ENCODE measurements at places on chromosomes 3 and 15. TPM values are rescaled to one million over a fixed set of nuclear protein-coding genes. Genes with fewer than 3 reads are reported as not detected.

The POU1F1 gene
- not detected for total RNA-seq

The SLC12A1 gene
- total RNA-seq, result not detected

DNA sequence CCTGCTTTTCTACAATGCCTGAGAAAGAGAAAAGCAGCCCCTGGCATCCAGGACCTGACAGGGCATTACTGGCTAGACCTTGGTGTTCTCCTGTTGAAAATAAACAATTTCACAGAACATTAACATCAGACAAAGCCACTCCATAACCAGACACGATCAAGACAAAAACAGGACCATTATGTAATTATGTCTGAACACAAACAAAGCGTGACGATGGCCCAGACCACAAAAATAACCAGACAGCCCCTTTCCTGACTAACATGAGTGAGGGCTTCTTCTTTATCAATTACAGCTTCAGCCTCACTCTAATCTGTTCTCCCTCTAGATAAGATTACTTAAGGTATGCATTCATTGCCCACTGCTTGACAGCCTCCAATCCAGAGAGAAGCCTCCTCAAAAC, 172.7 kb upstream of the LMCD1 start:
- H3K27me3 ChIP-seq, result peaks cover 8% of the 10 kb centered on the region
- DNase-seq, result no peak
- no peaks in the 10 kb centered on the region for H3K36me3 ChIP-seq
- H3K4me1 ChIP-seq, result no peaks in the 10 kb centered on the region

DNA sequence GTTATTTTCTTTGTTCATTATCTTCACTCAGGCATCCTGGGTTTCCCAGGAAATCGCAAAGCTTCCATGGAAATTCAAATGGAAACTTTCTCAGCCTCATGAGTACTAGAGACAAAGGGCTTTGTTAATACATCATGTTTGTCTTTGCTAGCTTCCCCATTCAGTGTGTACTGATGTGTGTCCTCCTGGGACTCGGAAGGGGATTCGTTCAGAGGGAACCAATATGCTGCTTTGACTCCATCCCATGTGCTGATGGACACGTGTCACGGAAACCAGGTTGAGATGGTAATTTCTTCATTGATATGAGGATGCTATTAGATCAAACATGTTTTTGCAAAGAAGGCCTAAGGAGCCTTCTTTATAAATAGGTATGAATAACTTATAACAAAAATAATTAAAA, 87.0 kb upstream of the KCNAB1 start:
- H3K27ac ChIP-seq, result no peak overlapping the region
- H3K27me3 ChIP-seq, result no peaks in the 10 kb centered on the region
- H3K36me3 ChIP-seq, result no peaks in the 10 kb centered on the region
- H3K4me1 ChIP-seq, result no peaks in the 10 kb centered on the region
- no peak for DNase-seq

GRCh38 chr3:37668818-37669610, 192.7 kb upstream of the CTDSPL start:
- peaks cover 29% of the 10 kb centered on the region for H3K27me3 ChIP-seq
- no peak for DNase-seq
- H3K36me3 ChIP-seq, result no peaks in the 10 kb centered on the region
- no peak overlapping the region for H3K27ac ChIP-seq

DNA sequence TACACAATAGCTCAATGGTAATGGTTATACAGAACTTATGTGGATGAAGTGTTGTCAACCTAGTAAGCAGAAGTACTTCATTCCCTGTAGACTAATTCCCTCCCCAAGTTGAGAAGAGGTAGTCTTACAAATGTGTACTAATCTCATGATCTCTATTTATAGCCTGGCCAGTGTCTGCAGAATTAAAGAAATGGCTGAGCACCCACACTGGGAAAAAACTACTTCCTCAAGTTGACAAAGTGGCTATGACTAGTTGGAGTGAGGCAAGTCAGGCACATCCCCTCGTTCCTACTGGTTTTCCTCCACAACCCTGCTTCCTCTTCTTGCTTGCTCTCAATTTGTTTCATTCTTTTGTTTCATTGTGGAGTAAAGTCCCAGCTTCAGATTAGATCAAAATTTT, 566.7 kb upstream of the ZNF717 start:
- H3K36me3 ChIP-seq, result no peaks in the 10 kb centered on the region
- H3K27me3 ChIP-seq, result no peaks in the 10 kb centered on the region
- H3K4me3 ChIP-seq, result no peak overlapping the region
- no peak overlapping the region for H3K27ac ChIP-seq
- DNase-seq, result no peak

GRCh38 chr3:107767897-107768605, 245.3 kb downstream of the BBX start:
- H3K4me1 ChIP-seq, result no peaks in the 10 kb centered on the region
- H3K27ac ChIP-seq, result no peak overlapping the region
- H3K27me3 ChIP-seq, result no peaks in the 10 kb centered on the region

DNA sequence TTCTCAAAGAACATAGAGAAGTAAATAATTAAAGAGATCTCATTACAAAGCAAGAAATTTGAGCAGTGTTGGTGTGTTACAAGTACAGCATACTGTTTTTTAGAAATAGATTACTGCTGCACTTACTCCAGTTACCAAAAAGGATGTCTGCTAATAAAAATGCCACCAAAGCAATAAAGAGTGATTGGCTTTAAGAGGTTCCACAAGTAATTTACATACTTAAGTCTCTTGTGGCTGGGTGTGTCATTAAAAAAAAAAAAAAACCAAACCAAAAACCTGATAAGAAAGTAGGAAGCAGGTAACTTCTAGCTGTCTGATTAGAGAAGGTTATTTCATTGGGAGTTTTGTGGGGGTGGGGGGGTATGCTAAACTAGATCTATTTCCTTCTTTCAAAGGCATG, 15.2 kb downstream of the RAB11A start:
- no peaks in the 10 kb centered on the region for H3K4me1 ChIP-seq
- no peak overlapping the region for H3K4me3 ChIP-seq
- no peak overlapping the region for H3K27ac ChIP-seq
- peaks cover 67% of the 10 kb centered on the region for H3K36me3 ChIP-seq
- DNase-seq, result no peak

The PRTG gene
- 4.7 TPM for total RNA-seq

The DZIP1L gene
- 42.3 TPM for total RNA-seq

DNA sequence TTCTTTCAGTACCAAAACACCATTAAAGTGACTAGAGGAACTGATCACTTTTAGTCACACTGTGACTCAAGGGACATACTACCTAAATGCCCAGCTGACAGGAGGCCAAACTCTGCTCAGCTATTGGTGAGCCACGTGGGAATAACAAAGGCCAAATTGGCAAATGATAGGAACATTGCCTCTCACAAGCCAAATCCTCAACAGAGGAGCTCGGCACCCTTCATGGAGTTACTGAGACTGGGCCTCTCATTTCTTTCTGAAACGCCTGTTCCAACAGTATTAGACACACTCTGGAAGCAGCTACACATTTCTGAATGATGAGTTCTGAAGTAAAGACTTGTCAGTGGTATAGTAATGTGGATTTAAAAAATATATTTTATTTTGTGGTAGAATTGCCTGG, 166.0 kb upstream of the COL8A1 start:
- H3K27ac ChIP-seq, result peak overlapping the region; percentile 67
- no peaks in the 10 kb centered on the region for H3K36me3 ChIP-seq
- peaks cover 29% of the 10 kb centered on the region for H3K4me1 ChIP-seq
- no peak overlapping the region for H3K4me3 ChIP-seq
- DNase-seq, result no peak

GRCh38 chr15:85810075-85810474, 15.3 kb upstream of the KLHL25 start:
- no peaks in the 10 kb centered on the region for H3K36me3 ChIP-seq
- H3K27me3 ChIP-seq, result no peaks in the 10 kb centered on the region
- H3K4me1 ChIP-seq, result no peaks in the 10 kb centered on the region
- H3K27ac ChIP-seq, result no peak overlapping the region
- DNase-seq, result peak; percentile 32

- peaks cover 48% of the 10 kb centered on the region for H3K36me3 ChIP-seq
- no peak overlapping the region for H3K27ac ChIP-seq
- DNase-seq, result no peak
- H3K27me3 ChIP-seq, result no peaks in the 10 kb centered on the region
- no peaks in the 10 kb centered on the region for H3K4me1 ChIP-seq
Observed at GRCh38 chr15:101013201-101013550, 94.0 kb downstream of the LRRK1 start.

DNA sequence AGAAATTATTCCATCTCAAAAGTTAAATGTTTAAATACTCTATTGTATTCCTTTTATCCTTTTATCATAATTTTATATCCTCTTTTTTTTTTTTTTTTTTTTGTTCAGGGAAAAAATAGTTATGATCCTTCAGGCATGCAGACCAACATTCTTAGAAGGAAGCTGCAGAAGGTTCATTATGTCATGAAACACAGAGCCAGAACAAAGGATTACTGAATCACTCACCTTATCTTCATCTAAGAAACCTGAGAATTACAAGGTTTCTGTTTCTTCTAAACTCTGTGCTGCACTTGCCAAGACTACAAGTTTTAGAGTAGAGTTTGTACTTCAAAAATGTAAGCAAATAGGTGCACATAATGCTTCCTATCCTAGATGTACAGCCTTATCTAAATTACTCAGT, 3.3 kb downstream of the PLCH1 start:
- DNase-seq, result no peak
- no peak overlapping the region for H3K4me3 ChIP-seq
- peaks cover 29% of the 10 kb centered on the region for H3K27me3 ChIP-seq
- peaks cover 27% of the 10 kb centered on the region for H3K4me1 ChIP-seq
- no peak overlapping the region for H3K27ac ChIP-seq

GRCh38 chr3:58038675-58039292, 30.6 kb downstream of the FLNB start:
- no peaks in the 10 kb centered on the region for H3K36me3 ChIP-seq
- H3K27ac ChIP-seq, result no peak overlapping the region
- DNase-seq, result no peak
- no peaks in the 10 kb centered on the region for H3K27me3 ChIP-seq

GRCh38 chr3:27594096-27594690, 110.0 kb upstream of the SLC4A7 start:
- no peak overlapping the region for H3K27ac ChIP-seq
- peaks cover 53% of the 10 kb centered on the region for H3K4me1 ChIP-seq
- no peak for DNase-seq
- peak overlapping the region; percentile 35 for H3K4me3 ChIP-seq
- H3K27me3 ChIP-seq, result no peaks in the 10 kb centered on the region

The DUOX1 gene
- total RNA-seq, result under 0.01 TPM

DNA sequence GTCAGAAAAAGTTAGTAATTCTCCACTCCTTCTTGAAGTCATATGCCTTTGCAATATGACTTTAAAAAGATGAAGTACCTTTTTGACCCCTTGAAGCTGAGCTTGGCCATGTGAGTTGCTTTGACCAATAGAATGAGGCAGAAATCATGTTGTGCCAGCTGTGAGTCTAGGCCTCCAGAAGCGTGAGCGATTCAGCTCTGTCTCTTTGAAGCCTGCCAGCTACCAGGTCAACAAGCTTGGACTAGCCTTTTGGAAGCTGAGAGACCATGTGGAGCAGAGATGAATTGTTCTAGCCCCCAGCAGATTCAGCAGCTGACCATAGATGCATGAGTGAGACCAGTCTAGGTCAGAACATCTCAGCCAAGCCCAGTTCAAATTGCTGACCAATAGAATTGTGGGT, 69.8 kb upstream of the EOMES start:
- H3K4me3 ChIP-seq, result no peak overlapping the region
- H3K27ac ChIP-seq, result no peak overlapping the region
- H3K36me3 ChIP-seq, result no peaks in the 10 kb centered on the region
- DNase-seq, result no peak
- H3K27me3 ChIP-seq, result no peaks in the 10 kb centered on the region

DNA sequence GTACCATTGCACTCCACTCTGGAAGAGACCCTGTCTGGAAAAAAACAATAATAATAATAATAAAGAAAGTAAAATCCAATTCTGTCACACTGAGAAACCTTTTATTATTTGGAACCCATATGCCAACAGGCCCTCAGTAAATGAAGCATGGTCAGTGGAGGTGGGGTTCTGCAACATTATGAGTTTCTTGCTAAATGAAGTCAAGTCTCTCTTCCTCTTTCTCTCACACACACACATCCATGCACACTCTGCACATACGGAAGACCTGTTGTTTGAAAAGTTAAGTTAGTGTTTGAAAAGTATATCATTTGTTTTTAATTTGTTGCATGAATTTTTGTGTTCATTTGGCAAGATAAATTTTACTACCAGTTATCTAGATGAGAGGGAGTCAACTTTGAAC, 27.8 kb downstream of the GAP43 start:
- no peaks in the 10 kb centered on the region for H3K36me3 ChIP-seq
- H3K4me3 ChIP-seq, result no peak overlapping the region
- H3K27ac ChIP-seq, result no peak overlapping the region
- H3K27me3 ChIP-seq, result no peaks in the 10 kb centered on the region
- DNase-seq, result no peak

The MYD88 gene
- total RNA-seq, result 10.3 TPM

The LSMEM2 gene
- not detected for total RNA-seq

The PTH1R gene
- total RNA-seq, result 0.29 TPM

DNA sequence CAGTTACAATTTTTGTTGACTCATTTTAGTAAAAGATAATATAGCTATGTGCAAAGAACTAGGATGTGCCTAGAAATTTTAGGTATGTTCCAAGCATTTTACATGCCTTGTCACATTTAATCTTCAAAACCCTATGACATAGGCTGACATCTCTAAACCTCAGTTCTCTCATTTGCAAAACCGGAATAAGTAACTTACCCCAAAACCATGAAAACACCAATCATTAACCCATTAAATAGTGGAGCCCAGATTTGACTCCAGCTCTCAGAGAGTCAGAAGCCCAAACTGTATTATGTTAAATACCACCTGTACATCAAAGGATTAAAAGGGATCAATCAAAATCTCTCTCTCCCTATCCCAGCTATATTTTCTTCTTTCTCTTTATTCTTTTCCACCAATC, 36.6 kb downstream of the GSK3B start:
- no peaks in the 10 kb centered on the region for H3K4me1 ChIP-seq
- DNase-seq, result no peak
- no peak overlapping the region for H3K4me3 ChIP-seq
- no peaks in the 10 kb centered on the region for H3K27me3 ChIP-seq
- no peaks in the 10 kb centered on the region for H3K36me3 ChIP-seq
- H3K27ac ChIP-seq, result no peak overlapping the region

The GOLGA8N gene
- total RNA-seq, result 4.7 TPM

DNA sequence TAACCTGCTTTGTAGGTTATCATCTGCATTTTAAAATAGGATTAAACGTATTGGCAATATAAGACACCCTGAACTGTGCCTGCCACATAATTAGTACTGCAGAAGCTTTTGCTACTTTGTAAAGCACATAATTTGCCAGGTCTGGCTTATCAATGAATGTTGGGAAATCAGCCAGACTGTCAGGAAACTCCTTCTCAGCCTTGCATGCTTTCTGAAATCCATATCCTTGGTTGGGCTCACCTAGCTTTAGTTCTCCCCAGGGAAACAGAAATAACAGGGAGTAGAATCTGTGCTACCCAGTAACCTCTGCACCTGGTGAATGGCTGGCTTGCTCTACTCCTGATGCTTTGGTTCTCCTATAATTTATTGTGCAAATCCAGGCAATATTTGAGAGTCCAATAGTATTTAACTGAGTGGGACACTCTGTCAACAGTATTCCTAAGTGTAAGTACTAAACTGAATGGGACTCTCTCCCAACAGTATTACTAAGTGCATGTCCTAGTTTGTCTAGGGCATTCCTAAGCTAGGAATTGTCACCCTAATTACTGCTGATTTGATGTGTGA, 354.5 kb downstream of the WDR72 start:
- H3K36me3 ChIP-seq, result no peaks in the 10 kb centered on the region
- H3K27me3 ChIP-seq, result no peaks in the 10 kb centered on the region
- H3K4me3 ChIP-seq, result no peak overlapping the region
- H3K4me1 ChIP-seq, result no peaks in the 10 kb centered on the region
- peak; percentile 3 for DNase-seq

GRCh38 chr15:98658831-98659699, 10.7 kb downstream of the IGF1R start:
- peak; percentile 87 for DNase-seq
- H3K27ac ChIP-seq, result no peak overlapping the region
- H3K36me3 ChIP-seq, result no peaks in the 10 kb centered on the region
- H3K4me3 ChIP-seq, result no peak overlapping the region
